ENCODE measurements at places on chromosomes 12 and 14.

DNA sequence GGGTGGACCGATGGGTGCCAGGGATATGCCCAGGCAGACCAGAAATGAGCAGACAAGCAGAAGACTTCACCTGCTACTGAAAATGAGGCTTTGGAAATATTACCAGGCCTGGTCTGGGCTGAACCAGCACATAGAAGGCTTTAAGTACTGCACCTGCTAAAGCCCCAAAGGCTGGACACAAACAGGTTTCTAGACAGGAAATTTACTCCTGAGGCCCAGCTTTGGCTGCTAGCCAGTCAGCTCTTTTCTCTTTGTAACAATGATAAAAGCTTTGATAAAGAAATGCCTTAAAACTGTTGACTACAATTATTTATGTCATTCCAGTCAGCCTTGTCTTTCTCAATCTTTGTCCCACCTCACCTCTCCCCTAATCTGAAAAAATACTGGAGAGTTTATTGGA is 228.9 kb upstream of the EGLN3 start:
- H3K27me3 ChIP-seq = no peaks in the 10 kb centered on the region
- H3K4me3 ChIP-seq = no peak overlapping the region
- DNase-seq = no peak
- no peaks in the 10 kb centered on the region for H3K4me1 ChIP-seq
- H3K27ac ChIP-seq = no peak overlapping the region
- H3K36me3 ChIP-seq = no peaks in the 10 kb centered on the region

- H3K4me1 ChIP-seq = peaks cover 22% of the 10 kb centered on the region
- H3K27ac ChIP-seq = no peak overlapping the region
- no peak overlapping the region for H3K4me3 ChIP-seq
- no peaks in the 10 kb centered on the region for H3K36me3 ChIP-seq
- DNase-seq = no peak
Observed at GRCh38 chr12:120048263-120048662, 59.2 kb downstream of the BICDL1 start.

DNA sequence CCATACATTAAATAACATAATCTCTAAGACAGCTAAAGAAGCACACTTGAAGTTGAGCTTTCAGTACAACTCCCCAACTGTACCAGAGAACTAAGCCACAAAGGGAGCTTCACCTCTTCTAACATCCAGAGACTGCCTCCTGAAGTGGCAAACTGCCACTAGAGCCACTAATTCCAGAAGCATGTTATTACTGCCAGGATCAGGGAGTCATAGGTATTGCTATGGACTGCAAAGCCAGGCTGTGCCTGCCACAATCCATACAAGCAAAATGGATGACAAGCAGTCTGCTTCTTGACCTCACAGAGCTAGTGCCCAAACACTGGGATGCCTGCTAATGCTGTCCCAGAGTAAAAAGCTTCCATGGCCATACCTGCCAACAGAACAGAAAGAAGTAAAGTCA is 160.1 kb downstream of the STXBP6 start:
- no peaks in the 10 kb centered on the region for H3K4me1 ChIP-seq
- H3K27ac ChIP-seq = no peak overlapping the region
- no peaks in the 10 kb centered on the region for H3K36me3 ChIP-seq
- no peak for DNase-seq
- no peak overlapping the region for H3K4me3 ChIP-seq

DNA sequence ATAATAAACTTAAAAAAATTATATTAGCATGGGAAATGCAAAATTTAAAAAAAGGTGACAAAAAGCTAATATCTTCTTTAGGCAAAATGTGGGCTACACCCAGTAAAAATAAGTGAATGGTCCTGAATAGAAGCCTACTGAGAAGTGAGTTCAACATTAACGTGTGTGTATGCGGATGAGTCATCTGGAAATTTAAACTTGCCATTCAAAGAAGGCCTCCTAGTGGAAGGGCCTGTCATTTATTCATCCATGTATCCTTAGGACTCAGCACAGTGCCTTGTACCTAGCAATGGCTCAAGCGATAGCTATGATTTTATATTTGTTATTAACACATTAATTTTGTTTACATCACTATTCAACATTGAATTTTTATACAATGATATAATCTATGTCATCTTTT is 226.2 kb downstream of the NUBPL start:
- H3K27me3 ChIP-seq = no peaks in the 10 kb centered on the region
- no peaks in the 10 kb centered on the region for H3K4me1 ChIP-seq
- H3K36me3 ChIP-seq = no peaks in the 10 kb centered on the region
- no peak overlapping the region for H3K4me3 ChIP-seq
- no peak for DNase-seq

DNA sequence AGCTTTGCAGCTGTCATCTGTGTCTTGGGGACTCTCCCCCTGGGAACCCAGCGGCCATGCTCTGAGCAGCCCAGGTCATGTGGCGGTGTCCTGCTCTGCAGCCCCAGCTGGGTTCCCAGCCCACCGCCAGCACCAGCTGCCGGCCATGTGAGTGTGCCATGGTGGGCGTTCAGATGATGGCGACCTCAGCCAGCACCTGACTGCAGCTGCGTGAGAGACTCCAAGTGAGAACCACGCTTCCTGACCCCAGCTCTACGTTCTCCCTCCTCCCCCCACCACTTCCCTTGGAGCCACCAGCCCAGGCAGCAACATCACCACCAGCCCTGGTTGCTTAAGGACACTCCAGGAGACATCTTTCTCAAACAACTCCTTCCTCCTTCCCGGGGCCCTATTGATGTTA is 68.8 kb downstream of the SLC24A4 start:
- no peak overlapping the region for H3K27ac ChIP-seq
- no peaks in the 10 kb centered on the region for H3K4me1 ChIP-seq
- no peak for DNase-seq
- no peaks in the 10 kb centered on the region for H3K27me3 ChIP-seq

- H3K4me1 ChIP-seq = peaks cover 31% of the 10 kb centered on the region
- H3K27ac ChIP-seq = no peak overlapping the region
- no peak overlapping the region for H3K4me3 ChIP-seq
- no peak for DNase-seq
- no peaks in the 10 kb centered on the region for H3K27me3 ChIP-seq
Observed at GRCh38 chr14:24150567-24150966, 3.3 kb downstream of the RNF31 start.

DNA sequence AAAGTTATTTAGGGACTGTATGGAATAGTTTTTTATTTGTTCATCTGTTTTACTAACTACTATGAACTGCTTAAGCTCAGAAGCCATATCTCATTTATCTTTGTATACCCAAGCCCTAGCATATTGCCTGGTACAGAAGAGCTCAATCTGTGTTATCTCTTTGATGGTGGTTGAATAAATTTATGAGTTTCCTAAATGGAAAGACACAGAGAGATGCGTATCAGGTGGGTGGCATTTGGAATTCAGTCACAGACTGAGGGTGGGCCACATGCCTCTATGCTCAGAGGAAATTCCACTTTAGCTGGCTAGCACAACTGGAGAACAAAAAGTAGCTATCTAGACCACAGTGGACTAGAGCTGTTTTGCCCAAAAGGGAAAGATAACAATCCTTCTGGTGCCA is 145.5 kb downstream of the SLC6A15 start:
- H3K27me3 ChIP-seq = no peaks in the 10 kb centered on the region
- DNase-seq = no peak
- no peaks in the 10 kb centered on the region for H3K4me1 ChIP-seq
- no peaks in the 10 kb centered on the region for H3K36me3 ChIP-seq
- no peak overlapping the region for H3K27ac ChIP-seq

- H3K36me3 ChIP-seq = no peaks in the 10 kb centered on the region
- H3K4me1 ChIP-seq = no peaks in the 10 kb centered on the region
- H3K4me3 ChIP-seq = no peak overlapping the region
- DNase-seq = no peak
Observed at GRCh38 chr14:85344171-85344570, 185.8 kb upstream of the FLRT2 start.

DNA sequence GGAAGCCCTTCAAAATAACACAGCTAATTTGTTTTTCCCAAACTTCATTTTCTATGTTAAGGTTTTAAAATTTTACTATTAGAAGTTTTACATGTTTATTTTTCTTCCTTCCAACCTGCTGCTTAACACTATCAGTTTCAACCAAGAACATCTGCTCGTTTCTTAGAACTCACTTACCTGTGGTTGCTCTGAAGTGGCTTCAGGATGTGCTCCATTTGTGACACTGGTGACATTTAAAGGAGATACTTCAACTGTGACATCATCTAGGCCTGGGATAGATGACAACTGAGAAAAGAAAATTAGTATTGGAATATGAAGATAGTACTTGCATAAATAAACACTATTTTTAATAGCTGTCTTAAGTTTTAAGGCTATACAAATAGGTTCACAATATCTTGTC is 17.9 kb downstream of the WASHC3 start:
- no peak overlapping the region for H3K4me3 ChIP-seq
- no peaks in the 10 kb centered on the region for H3K27me3 ChIP-seq
- H3K27ac ChIP-seq = no peak overlapping the region
- H3K4me1 ChIP-seq = peaks cover 10% of the 10 kb centered on the region
- peaks cover 13% of the 10 kb centered on the region for H3K36me3 ChIP-seq
- no peak for DNase-seq

DNA sequence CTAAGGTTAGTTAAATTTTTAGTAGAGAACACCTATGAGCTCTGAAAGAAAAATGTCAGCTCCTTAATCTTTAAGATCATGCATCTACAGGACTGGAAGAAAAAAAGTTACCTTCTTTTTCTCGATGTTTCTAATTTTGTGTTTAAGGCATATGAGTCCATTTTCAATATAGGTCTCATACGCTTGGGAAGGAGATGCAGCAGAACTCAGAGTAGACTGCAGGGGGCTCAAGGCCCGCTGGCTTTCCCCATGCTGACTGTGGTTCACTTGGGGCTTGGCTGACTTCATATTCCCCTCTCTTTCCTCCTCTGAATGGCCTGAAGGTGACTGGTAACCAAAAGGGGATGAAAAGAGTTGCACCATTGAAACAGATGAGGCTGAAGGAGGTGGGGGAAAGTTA is 1.5 kb downstream of the CAPRIN2 start:
- no peak overlapping the region for H3K4me3 ChIP-seq
- H3K27me3 ChIP-seq = no peaks in the 10 kb centered on the region
- peak; percentile 20 for DNase-seq
- H3K27ac ChIP-seq = no peak overlapping the region
- H3K4me1 ChIP-seq = peaks cover 17% of the 10 kb centered on the region
- no peaks in the 10 kb centered on the region for H3K36me3 ChIP-seq

DNA sequence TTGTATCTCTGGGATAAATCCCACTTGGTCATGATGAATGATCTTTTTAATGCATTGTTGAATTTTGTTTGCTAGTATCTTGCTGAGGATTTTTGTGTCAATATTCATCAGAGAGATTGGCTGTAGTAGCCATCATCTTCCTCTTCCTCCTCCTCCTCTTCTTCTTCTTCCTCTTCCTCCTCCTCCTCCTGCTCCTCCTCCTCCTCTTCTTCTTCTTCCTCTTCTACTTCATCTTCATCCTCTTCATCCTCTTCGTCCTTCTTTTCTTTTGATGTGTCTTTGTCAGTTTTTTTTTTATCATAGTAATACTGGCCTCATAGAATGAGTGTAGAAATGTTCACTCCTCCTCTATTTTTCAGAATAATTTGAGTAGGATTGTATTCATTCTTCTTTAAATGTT is 15.4 kb upstream of the PPM1H start:
- no peak overlapping the region for H3K27ac ChIP-seq
- DNase-seq = no peak
- no peak overlapping the region for H3K4me3 ChIP-seq
- no peaks in the 10 kb centered on the region for H3K27me3 ChIP-seq
- no peaks in the 10 kb centered on the region for H3K4me1 ChIP-seq

- DNase-seq = peak; percentile 67
Observed at GRCh38 chr14:59919570-59920377, at the start of gene LRRC9. TSS of gene LRRC9 (plus strand) at chr14:59920144.

GRCh38 chr12:105721891-105722290 is 391.4 kb downstream of the C12orf75 start:
- DNase-seq = no peak
- H3K27me3 ChIP-seq = no peaks in the 10 kb centered on the region
- H3K4me3 ChIP-seq = no peak overlapping the region

GRCh38 chr12:111024205-111024801 is 103.9 kb upstream of the MYL2 start:
- no peaks in the 10 kb centered on the region for H3K27me3 ChIP-seq
- no peak overlapping the region for H3K27ac ChIP-seq

GRCh38 chr12:120115692-120116440 is 687 bp downstream of the RAB35 start:
- H3K27me3 ChIP-seq = no peaks in the 10 kb centered on the region
- peaks cover 62% of the 10 kb centered on the region for H3K4me1 ChIP-seq
- H3K27ac ChIP-seq = peak overlapping the region; percentile 59

- no peaks in the 10 kb centered on the region for H3K27me3 ChIP-seq
- H3K4me3 ChIP-seq = peak overlapping the region; percentile 50
- no peaks in the 10 kb centered on the region for H3K36me3 ChIP-seq
Observed at GRCh38 chr14:21852061-21852664, 178.5 kb upstream of the OR4E1 start.

- H3K36me3 ChIP-seq = no peaks in the 10 kb centered on the region
- no peak overlapping the region for H3K4me3 ChIP-seq
- peak; percentile 15 for DNase-seq
- H3K27ac ChIP-seq = no peak overlapping the region
- H3K27me3 ChIP-seq = peaks cover 3% of the 10 kb centered on the region
- H3K4me1 ChIP-seq = peaks cover 38% of the 10 kb centered on the region
Observed at GRCh38 chr12:57011438-57012424, 4.6 kb downstream of the TAC3 start.

- DNase-seq = no peak
- H3K4me3 ChIP-seq = no peak overlapping the region
- H3K27ac ChIP-seq = no peak overlapping the region
- H3K27me3 ChIP-seq = peaks cover 5% of the 10 kb centered on the region
- H3K36me3 ChIP-seq = no peaks in the 10 kb centered on the region
Observed at GRCh38 chr12:109732321-109733305, 19.0 kb downstream of the FAM222A start.

GRCh38 chr12:117533687-117534086 is 172.3 kb upstream of the NOS1 start:
- no peak overlapping the region for H3K27ac ChIP-seq
- no peak overlapping the region for H3K4me3 ChIP-seq
- no peaks in the 10 kb centered on the region for H3K36me3 ChIP-seq

DNA sequence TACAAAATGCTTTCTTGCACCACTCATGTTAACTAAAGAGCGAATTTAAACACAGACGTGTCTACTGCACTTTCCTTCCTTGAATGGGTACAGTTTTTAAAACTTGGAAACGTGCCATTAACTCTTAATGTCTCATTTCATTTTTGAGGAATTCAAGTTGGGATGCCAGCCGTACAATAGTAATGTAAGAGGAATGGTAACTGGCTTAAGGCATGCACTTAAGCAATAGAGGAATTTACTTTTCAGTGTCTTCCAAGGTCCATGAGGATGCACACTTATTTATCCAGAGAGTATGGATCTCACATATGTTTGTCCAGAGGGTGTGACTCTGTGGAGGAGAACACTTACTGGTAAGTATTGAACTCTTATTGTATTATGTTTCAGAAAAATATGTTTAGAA is 52.9 kb downstream of the PPP4R4 start:
- H3K36me3 ChIP-seq = no peaks in the 10 kb centered on the region
- H3K27ac ChIP-seq = no peak overlapping the region
- no peaks in the 10 kb centered on the region for H3K4me1 ChIP-seq
- DNase-seq = no peak
- no peaks in the 10 kb centered on the region for H3K27me3 ChIP-seq
